ENCODE measurements at places on chromosomes 12 and 14. TPM values are rescaled to one million over a fixed set of nuclear protein-coding genes. Genes with fewer than 3 reads are reported as not detected.

Gene FOXG1
- total RNA-seq, result 0.13 TPM

DNA sequence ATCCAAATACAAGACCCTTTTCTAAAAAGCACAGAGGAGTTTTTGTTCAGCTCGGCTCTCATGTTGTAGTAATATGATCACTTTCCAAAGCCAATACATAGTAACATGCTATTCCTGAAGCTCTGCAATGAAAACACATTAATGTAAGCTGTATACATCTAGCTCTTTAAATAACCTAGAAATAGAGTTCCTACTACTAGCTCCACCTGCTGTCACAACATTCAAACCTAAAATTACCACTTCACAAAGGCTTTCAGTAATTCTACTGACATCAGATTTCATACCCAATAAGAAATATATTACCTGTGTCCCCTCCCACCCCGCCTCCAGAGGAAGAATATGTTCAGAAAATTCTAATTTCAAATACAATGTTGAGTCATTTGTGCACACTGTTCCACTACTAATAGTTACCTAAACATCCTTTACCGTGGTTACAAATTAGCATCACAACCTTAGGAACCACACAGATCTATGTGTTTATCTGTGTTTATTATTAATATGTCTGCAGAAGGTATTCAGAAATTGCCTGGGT, 17.8 kb downstream of the EFCAB11 start:
- H3K36me3 ChIP-seq, result no peaks in the 10 kb centered on the region
- no peaks in the 10 kb centered on the region for H3K4me1 ChIP-seq
- no peak overlapping the region for H3K4me3 ChIP-seq
- no peak overlapping the region for H3K27ac ChIP-seq

DNA sequence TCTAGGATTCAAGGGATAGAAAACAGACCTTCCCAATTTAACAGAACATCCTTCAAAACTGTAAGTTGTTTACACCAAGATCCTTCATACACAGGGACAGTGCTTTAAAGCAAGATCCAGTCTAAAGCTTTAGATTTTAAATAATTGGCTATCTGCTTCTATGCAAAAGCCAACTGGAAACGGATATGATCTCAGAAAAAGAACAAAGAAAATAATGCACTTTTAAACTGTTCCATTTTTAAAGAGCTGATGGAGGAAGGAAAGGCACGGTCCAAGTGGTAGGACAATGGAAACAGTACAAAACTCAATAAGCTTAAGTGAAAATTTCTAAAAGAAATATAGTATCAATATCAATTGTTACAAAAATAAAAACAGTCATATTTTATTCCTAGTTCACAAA, 27.7 kb downstream of the LRP6 start:
- H3K36me3 ChIP-seq, result no peaks in the 10 kb centered on the region
- H3K27ac ChIP-seq, result no peak overlapping the region
- H3K27me3 ChIP-seq, result no peaks in the 10 kb centered on the region
- DNase-seq, result no peak
- no peak overlapping the region for H3K4me3 ChIP-seq

Gene KRT83
- 0.46 TPM for total RNA-seq

DNA sequence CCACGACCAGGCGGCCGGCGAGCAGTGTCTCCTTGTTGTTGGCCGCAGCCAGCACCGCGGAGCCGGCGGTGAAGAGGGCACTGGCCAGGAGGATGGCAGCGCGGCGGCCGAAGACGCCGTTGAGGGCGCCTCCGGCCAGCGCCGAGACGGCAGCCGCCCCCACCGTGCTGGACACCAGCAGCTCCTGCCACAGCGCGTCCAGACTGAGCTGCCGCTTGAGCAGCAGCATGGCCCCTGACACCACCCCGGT, 691 bp downstream of the SLC2A13 start:
- H3K27me3 ChIP-seq, result no peaks in the 10 kb centered on the region
- no peaks in the 10 kb centered on the region for H3K36me3 ChIP-seq
- DNase-seq, result no peak
- peak overlapping the region; percentile 70 for H3K27ac ChIP-seq
- peak overlapping the region; percentile 66 for H3K4me3 ChIP-seq

DNA sequence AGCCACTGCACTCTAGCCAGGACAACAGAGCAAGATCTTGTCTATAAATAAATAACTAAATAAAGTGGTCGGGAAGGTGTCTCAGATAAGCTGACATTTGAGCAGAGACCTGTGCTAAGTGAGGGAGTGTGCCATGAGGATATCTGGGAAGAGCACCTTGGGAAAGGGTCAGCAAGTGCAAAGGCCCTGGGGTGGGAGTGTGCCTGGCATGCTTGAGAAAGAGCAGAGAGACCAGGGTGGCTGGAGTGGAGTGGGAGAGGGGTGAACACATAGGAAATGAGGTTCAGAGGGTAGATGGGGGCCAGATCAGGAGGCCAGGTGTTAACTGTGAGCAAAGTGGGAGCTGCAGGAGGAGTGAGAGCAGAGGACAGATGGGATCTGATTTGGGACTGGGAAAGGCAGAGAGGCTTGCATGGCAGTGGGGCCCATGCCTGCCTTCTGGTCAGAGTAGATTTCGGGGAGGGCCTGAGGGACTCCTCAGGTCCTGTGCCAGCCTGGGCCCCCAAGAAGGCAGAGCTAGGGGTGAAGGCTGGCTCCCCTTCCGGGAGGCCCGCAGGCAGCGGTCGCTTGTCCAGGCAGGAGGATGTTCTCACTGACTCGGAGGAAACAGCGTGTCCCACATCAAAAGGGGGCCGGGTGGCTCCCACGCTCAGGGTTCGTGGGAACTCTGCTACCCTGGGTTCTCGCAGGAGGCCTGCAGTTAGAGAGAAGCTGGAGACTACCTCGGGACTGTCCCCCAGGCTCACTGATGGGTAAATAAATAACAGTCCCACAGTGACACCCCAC, 32.6 kb downstream of the DTX1 start:
- no peak overlapping the region for H3K27ac ChIP-seq
- H3K36me3 ChIP-seq, result no peaks in the 10 kb centered on the region
- no peak for DNase-seq

GRCh38 chr12:129873111-129873832, 30.6 kb downstream of the TMEM132D start:
- DNase-seq, result no peak
- no peaks in the 10 kb centered on the region for H3K27me3 ChIP-seq
- H3K4me3 ChIP-seq, result no peak overlapping the region

- H3K4me3 ChIP-seq, result no peak overlapping the region
- no peaks in the 10 kb centered on the region for H3K27me3 ChIP-seq
- no peak for DNase-seq
- H3K27ac ChIP-seq, result no peak overlapping the region
Observed at GRCh38 chr12:114710151-114710550, 26.2 kb upstream of the TBX3 start.

DNA sequence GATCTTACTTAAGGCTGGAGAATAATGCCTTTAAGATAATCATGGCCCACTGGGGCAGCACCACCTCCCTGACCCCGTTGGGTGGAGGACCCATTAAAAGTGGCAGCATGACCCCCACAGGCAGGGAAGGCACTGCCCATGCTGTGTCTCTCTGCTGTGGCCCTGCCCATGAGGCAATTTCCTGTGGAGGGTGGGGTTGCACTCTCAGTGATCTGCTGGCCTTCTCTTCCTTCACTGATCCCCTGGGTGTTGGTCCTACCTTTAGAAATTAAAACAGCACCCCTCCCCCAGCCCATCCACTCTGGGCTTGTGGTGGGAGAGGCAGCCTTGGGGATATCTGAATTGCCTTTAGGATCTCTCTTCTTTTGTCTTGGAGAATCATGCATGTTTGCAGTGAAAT, 17.3 kb downstream of the KLRK1 start:
- no peak for DNase-seq
- H3K4me1 ChIP-seq, result no peaks in the 10 kb centered on the region

GRCh38 chr14:30861200-30861599, 13.2 kb upstream of the COCH start:
- H3K27me3 ChIP-seq, result no peaks in the 10 kb centered on the region
- no peak overlapping the region for H3K4me3 ChIP-seq
- H3K36me3 ChIP-seq, result no peaks in the 10 kb centered on the region
- H3K27ac ChIP-seq, result no peak overlapping the region
- no peaks in the 10 kb centered on the region for H3K4me1 ChIP-seq

- H3K27ac ChIP-seq, result no peak overlapping the region
- no peak for DNase-seq
- no peaks in the 10 kb centered on the region for H3K27me3 ChIP-seq
- H3K4me1 ChIP-seq, result peaks cover 11% of the 10 kb centered on the region
Observed at GRCh38 chr12:50637870-50638481, 125.9 kb upstream of the ATF1 start.

GRCh38 chr12:1947081-1947480, 28.6 kb upstream of the CACNA2D4 start:
- peaks cover 2% of the 10 kb centered on the region for H3K4me1 ChIP-seq
- H3K27me3 ChIP-seq, result no peaks in the 10 kb centered on the region
- H3K36me3 ChIP-seq, result peaks cover 18% of the 10 kb centered on the region
- H3K4me3 ChIP-seq, result no peak overlapping the region

- H3K27me3 ChIP-seq, result no peaks in the 10 kb centered on the region
- no peak overlapping the region for H3K4me3 ChIP-seq
- H3K27ac ChIP-seq, result peak overlapping the region; percentile 77
- DNase-seq, result peak; percentile 54
- peaks cover 24% of the 10 kb centered on the region for H3K4me1 ChIP-seq
Observed at GRCh38 chr12:123531091-123531490, 2.4 kb downstream of the RILPL1 start.

Gene RND1
- 1.9 TPM for total RNA-seq

Gene INHBC
- 0.63 TPM for total RNA-seq

- no peaks in the 10 kb centered on the region for H3K4me1 ChIP-seq
- H3K4me3 ChIP-seq, result no peak overlapping the region
- no peak for DNase-seq
- H3K27ac ChIP-seq, result no peak overlapping the region
- H3K36me3 ChIP-seq, result no peaks in the 10 kb centered on the region
Observed at GRCh38 chr12:113368331-113368730, 9.9 kb downstream of the PLBD2 start.

- H3K36me3 ChIP-seq, result no peaks in the 10 kb centered on the region
- H3K4me1 ChIP-seq, result no peaks in the 10 kb centered on the region
- H3K27me3 ChIP-seq, result no peaks in the 10 kb centered on the region
- peak; percentile 33 for DNase-seq
Observed at GRCh38 chr12:68675101-68675842, 11.5 kb upstream of the NUP107 start.

GRCh38 chr14:90384543-90384911, 12.3 kb upstream of the CALM1 start:
- peak overlapping the region; percentile 99 for H3K27ac ChIP-seq
- no peaks in the 10 kb centered on the region for H3K27me3 ChIP-seq
- H3K4me3 ChIP-seq, result no peak overlapping the region
- H3K36me3 ChIP-seq, result no peaks in the 10 kb centered on the region

GRCh38 chr14:21347201-21347600, 36.6 kb downstream of the SUPT16H start:
- H3K36me3 ChIP-seq, result peaks cover 4% of the 10 kb centered on the region
- no peaks in the 10 kb centered on the region for H3K4me1 ChIP-seq
- no peak overlapping the region for H3K27ac ChIP-seq
- H3K4me3 ChIP-seq, result no peak overlapping the region

Gene KRT7
- 566 TPM for total RNA-seq

GRCh38 chr12:126534495-126534894, 1469.3 kb downstream of the AACS start:
- no peaks in the 10 kb centered on the region for H3K36me3 ChIP-seq
- no peaks in the 10 kb centered on the region for H3K27me3 ChIP-seq
- DNase-seq, result no peak
- H3K27ac ChIP-seq, result no peak overlapping the region

GRCh38 chr12:122282061-122282460, 15.8 kb upstream of the VPS33A start:
- no peaks in the 10 kb centered on the region for H3K4me1 ChIP-seq
- no peak overlapping the region for H3K27ac ChIP-seq
- DNase-seq, result no peak
- H3K36me3 ChIP-seq, result peaks cover 18% of the 10 kb centered on the region
- no peaks in the 10 kb centered on the region for H3K27me3 ChIP-seq

Gene TNFRSF1A
- total RNA-seq, result 185 TPM

- H3K36me3 ChIP-seq, result no peaks in the 10 kb centered on the region
- no peak overlapping the region for H3K27ac ChIP-seq
- H3K4me3 ChIP-seq, result no peak overlapping the region
- no peaks in the 10 kb centered on the region for H3K4me1 ChIP-seq
- DNase-seq, result no peak
Observed at GRCh38 chr12:45644541-45644940, 85.0 kb upstream of the ARID2 start.

Gene MYH7
- total RNA-seq, result not detected

Gene OR10AD1
- total RNA-seq, result not detected

Gene TMEM253
- 3.1 TPM for total RNA-seq

Gene GARIN6
- not detected for total RNA-seq

GRCh38 chr12:111175396-111176094, 193.3 kb downstream of the PHETA1 start:
- no peak overlapping the region for H3K27ac ChIP-seq
- no peaks in the 10 kb centered on the region for H3K27me3 ChIP-seq
- DNase-seq, result no peak
- H3K4me1 ChIP-seq, result no peaks in the 10 kb centered on the region
- no peak overlapping the region for H3K4me3 ChIP-seq
